Occipital lobe (tissue), 3 donors: ENCODE measurements at places on chromosomes 5 and 9.

DNA sequence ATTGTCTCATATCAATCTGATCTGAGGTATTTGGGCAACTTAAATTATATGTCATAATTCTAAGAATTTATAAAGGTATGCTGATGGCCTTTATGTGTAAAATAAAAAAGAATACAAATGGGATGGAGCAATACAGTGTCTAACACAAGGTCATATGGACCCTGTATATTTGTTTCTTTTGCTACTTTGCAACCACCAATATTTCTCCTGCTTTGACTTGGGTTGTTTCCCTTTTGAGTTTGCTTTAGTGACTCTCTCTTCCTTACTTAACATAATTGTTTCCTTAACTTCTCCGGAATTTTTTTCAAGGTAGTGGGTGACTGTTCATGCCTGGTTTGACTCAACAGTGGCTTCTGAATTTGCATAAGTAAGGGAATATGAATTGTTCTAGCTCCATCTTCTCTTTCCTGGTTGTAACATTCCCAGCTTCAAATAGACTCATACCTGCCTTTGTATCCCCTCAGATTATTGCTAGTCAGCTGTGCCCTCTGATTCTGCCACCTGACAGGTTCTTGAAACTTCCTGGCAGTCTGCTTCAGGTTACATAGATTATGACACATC, 30.2 kb upstream of the ANXA1 start:
- DNase-seq: no peak

DNA sequence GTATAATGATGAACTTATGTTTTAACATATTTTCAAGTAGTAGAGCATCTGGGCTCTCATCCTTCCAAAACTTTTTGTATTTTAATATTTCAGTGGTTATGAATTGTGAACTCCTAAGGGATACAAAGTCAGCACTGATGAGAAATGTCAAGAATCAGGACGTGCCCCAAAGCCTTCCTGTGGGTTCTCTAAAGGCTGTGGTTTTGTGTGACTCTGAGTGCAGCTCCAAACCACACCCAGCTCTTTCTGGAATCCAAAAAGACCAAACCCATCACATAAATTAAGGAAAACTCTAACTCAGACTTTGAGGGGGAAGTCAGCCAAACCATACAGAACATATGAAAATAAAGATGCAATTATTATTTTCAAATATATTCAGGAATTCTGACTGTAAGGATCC, 40.8 kb upstream of the SMU1 start:
- DNase-seq: no peak

- no peak for DNase-seq
Observed at GRCh38 chr5:74837115-74837514, 29.1 kb downstream of the FAM169A start.

GRCh38 chr5:10934783-10935355, 173.8 kb upstream of the DAP start:
- DNase-seq: no peak

- no peak for DNase-seq
Observed at GRCh38 chr5:113425909-113426308, 8.9 kb downstream of the TSSK1B start.

GRCh38 chr5:82603033-82603987, 325.2 kb upstream of the RPS23 start:
- DNase-seq: no peak
